ENCODE measurements at places on chromosomes 12 and 14.

- DNase-seq: peak; percentile 5
Measured at GRCh38 chr12:84911271-84912197, 1.1 kb downstream of the SLC6A15 start.

DNA sequence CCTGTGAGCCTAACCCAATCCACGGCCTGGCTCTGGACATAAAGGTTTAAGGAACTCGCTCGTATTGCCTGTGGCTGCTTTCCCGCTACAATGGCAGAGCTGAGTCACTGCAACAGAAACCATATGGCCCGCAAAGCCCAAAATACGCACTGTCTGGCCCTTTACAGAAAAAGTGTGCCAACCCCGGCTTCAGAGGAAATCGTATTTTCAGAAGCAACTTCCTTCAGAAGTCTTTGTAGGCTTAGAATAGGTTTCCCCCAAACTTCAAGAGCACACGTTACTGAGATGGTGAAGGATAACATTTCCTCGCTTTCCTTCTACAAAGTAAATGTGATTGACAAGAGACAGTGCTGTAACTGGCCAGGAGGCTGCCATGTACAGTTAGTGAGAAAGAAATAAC is 34.8 kb upstream of the TESC start:
- DNase-seq: peak; percentile 81

GRCh38 chr12:10557766-10558165 is 52.1 kb downstream of the EIF2S3B start:
- no peak for DNase-seq

DNA sequence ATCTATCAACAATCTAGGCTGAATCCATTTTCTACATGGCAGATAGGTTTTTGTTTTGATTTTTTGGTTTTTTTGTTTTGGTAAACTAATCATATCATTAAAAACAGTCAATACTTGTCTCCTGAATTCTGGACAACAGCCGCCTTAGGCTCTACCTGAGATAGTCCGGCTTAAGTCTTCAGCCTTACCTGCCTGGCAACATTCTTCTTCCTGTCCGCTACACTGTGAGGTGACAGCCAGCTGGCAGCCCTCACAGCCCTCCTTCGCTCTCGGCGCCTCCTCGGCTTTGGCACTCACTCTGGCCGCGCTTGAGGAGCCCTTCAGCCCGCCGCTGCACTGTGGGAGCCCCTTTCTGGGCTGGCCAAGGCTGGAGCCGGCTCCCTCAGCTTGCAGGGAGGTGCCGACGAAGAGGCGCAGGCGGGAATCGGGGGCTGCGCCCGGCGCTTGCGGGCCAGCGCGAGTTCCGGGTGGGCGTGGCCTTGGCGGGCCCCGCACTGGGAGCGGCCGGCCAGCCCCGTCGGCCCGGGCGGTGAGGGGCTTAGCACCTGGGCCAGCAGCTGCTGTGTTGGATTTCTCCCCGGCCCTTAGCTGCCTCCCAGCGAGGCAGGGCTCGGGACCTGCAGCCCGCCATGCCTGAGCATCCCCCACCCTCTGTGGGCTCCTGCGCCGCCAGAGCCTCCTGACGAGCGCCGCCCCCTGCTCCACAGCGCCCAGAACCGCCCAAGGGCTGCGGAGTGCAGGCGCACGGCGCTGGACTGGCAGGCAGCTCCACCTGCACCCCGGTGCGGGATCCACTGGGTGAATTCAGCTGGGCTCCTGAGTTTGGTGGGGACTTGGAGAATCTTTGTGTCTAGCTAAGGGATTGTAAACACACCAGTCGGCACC is 49.0 kb downstream of the MDGA2 start:
- DNase-seq: no peak

DNA sequence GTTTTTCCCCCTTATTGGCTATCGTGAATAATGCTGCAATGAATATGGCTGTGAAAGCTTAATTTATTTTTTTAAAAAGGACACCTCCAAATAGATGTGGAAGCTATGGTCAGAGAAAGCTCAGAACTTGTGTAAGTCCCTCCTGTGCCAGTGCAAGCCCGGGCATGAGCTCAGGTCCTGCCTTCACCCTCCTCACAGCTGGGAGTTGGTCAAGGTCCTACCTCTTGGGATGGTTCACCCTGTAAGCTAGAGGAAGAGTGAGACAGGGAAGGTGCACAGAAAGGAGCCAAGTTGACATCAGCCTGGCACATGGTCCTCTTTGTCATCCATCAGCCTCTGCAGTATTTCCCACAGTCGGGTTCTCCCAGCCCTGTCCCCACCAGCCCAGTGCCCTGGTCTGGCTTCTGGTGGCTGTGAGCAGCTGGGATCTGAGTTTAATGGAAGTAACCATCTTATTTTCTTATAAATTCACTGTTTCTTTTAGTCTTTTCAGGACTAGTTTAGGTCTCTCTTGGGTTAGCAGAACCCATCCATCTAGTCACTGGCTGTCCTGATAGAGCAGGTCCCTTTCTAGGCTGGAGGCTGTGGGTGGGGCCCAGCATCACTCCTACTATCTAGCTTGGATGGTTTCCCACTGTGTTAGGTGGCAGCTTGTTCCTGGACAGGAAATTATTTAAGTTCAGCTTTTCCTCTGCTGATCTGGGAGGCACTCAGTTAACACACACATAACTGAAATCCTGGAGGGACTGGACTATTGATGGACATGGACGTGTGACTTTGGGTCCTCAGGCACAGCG is 11.8 kb upstream of the PLEKHG3 start:
- no peak for DNase-seq

DNA sequence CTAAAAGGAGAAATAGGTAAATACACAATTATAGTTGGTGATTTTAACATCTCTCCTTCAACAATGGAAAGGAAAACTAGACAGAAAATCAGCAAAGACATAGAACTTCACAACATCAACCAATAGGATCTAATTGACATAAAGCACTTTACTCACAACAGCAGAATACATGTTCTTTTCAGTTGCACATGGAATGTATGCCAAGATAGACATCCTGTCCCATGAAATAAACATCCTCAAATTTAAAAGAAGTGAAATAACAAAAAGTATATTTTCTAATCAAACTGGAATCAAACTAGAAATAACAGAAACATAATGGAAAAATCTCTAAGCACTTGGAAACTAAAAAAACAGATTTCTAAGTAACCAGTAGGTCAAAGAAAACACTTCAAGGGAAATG is 296.2 kb upstream of the RGS6 start:
- no peak for DNase-seq

GRCh38 chr14:46322730-46323403 is 328.7 kb downstream of the RPL10L start:
- DNase-seq: no peak

- no peak for DNase-seq
Measured at GRCh38 chr12:72448089-72448488, 175.9 kb downstream of the TRHDE start.

GRCh38 chr12:70052931-70053497 is 190.2 kb upstream of the CNOT2 start:
- no peak for DNase-seq

DNA sequence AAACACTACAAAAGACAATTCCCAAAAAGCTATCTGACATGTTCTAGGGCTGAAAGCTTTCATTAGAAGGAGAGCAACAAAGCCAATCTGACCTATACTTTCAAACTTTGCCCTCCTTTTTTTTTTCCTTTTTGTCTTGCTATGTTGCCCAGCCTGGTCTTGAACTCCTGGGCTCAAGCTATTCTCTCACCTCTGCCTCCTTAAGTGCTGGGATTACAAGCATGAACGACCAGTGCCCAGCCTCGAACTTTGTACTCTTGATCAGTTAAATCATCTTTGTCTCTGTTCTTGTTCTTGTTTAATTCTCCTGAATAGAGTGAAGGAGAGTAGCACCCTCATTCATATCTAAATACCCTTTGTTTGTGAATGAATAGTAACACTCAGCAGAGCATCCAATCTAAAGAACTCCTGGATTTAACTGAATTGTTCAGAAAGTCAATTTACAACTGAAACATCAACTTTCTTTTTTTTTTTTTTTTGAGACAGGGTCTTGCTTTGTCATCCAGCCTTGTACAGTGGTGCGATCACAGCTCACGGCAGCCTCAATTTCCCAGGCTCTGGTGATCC is 22.1 kb downstream of the ERP29 start:
- no peak for DNase-seq

- DNase-seq: no peak
Measured at GRCh38 chr12:28234444-28234843, 44.2 kb downstream of the CCDC91 start.

DNA sequence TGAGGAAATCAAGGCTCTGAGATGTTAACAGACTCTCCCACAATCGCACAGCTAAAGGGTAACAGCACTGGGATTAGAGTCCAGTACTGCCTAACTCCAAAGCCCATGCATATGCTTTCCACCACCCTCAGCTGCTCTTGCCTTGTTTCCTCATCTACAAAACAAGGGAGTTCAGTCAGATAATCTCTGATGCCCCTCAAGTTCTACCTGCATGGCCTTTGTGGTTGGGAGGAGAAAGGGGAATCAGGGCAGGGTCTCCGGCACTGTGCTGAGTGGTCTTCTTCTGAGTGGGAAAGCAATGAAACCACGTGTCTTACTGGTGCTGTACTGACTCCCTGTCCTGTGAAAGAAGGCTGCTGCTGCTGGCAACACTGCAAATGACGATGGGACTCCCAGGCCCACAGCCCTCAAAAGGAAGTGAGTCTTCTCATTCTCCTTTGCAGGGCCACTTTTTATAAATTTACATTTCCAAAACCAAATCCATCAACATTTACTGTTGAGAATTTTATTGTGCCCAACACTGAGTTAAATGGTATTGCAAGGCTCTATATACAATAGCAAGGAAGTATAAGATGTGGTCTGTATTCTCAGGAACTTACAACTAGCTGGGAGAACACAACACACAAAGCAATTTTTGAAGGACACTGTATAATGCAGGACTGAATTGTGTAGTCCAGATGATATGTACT is 19.7 kb upstream of the DUSP16 start:
- DNase-seq: peak; percentile 44

DNA sequence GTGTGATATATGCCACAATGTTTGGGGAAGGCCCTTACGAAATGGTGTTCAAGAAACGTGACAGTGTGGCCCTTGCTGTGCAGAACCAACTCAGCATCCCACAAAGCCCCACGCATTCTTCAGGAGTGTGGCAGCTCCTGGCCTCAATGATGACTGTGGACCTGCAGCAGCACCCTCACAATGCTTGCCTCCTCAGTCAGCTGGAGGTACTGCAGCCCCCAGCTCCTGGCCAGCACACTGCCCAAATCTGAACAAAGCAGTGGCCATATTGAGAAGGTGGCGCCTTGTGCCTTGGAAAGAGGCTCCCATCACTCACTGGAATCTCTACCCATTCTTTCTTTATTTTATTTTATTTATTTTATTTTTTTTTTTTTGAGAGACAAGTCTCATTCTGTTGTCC is 10.4 kb downstream of the POLE2 start:
- DNase-seq: no peak

DNA sequence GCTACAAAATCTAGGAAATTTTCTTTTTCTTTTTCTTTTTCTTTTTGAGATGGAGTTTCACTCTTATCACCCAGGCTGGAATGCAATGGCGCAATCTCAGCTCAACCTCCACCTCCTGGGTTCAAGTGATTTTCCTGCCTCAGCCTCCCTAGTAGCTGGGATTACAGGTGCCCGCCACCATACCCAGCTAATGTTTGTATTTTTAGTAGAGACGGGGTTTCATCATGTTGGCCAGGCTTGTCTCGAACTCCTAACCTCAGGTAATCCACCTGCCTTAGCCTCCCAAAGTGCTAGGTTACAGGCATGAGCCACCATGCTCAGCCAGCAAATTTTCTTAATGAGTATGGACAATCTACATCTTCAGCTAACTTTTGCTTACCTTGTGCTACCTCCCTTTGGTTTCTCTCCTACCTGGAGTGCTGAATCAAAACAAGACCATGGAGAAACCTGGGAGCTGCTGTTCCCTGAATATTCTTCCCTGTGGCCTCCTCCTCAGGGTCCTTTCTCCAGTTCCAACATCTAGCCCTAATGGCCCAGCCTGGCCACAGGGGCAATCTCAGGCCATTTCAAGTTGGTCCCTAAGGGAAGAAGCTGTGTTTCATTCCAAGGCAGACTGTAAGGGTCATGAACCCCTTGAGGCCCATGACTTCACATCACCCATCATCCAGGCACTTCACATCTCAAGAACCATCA is 74.6 kb upstream of the EGLN3 start:
- DNase-seq: no peak

DNA sequence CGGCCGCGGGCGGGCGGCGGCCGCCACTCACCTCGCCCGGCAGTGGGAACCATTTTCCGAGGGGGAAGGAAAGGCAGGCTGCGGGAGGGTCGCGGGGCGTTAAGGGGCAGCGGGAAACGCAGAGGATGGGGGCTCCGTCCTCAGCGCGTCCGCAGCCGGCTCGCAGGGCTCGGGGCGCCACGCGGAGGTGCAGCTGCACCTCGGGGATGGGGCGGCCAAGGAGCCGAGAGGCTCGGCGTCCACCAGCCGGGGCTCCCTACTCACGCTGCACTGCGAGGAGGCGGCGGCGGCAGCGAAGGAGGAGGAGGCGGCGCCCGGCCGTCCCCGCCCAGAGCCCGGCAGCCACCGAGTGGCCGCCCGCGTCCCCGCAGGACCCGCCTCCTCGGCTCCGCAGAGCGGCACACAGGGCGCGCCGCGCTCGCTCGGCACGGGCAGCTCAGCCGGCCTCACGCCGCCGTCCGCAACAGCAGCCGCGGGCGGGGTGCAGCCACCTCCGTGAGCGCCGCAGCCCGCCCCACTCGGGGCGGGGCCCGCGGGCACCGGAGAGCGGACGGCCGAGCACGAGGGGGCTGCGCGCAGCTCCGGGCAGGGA is at the start of gene ATP2B1:
ATP2B1 (minus strand) TSS at position 274 of the 592 bp plus-strand sequence. CDS start 52,952 bp downstream, outside the sequence.
- peak; percentile 80 for DNase-seq

DNA sequence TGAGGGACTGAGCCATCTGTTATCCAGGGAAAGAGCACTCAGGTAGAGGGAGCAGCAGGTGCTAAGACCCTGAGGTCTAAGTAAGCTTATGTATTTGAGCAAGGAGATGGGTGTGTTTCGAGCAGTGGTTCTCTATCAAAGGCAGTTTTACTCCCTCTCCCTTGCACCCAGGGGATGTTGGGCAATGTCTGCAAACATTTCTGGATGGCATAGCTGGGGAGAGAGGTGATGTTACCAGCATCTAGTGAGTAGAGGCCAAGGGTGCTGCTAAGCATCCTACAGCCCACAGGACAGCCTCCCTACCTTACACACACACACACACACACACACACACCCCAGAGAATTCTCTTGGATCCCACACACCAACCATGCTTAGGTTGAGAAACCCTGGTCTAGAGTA is 221.0 kb upstream of the PWP1 start:
- no peak for DNase-seq

- DNase-seq: no peak
Measured at GRCh38 chr14:90419200-90419599, 22.4 kb downstream of the CALM1 start.

GRCh38 chr12:114238808-114239207 is 167.1 kb downstream of the TBX5 start:
- no peak for DNase-seq

DNA sequence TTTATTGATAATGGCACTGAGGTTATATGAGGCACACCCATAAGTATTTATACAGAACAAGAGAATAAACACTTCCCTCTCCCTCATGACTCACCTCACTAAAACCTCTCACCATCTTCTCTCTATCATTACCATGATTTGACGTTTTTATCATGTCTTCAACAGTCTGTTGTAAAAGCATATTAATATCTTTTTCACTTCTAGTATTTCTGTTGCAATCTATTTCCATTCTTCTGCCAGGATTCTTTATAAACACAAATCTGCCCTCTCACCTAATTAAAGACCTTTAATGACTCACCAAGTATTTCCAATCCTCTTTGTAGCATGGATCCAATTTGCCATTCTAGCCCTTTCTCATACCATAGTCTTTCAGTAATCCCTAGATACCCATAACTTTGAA is 527.7 kb downstream of the SLC16A7 start:
- no peak for DNase-seq

All from activated naive CD4-positive, alpha-beta T cell treated with anti-CD3 and anti-CD28 coated beads for 36 hours (primary cell).